ENCODE measurements at places on chromosomes 4 and X. TPM values are rescaled to one million over a fixed set of nuclear protein-coding genes. Genes with fewer than 3 reads are reported as not detected.

PHEX gene
- total RNA-seq: 0.10 TPM

VCX3B gene
- total RNA-seq: not detected

- no peaks in the 10 kb centered on the region for H3K27me3 ChIP-seq
- no peaks in the 10 kb centered on the region for H3K36me3 ChIP-seq
- no peak for DNase-seq
- no peak overlapping the region for H3K4me3 ChIP-seq
- peaks cover 11% of the 10 kb centered on the region for H3K4me1 ChIP-seq
- H3K27ac ChIP-seq: no peak overlapping the region
These were observed 52.3 kb upstream of the CLNK start for GRCh38 chr4:10736895-10737294.

DNA sequence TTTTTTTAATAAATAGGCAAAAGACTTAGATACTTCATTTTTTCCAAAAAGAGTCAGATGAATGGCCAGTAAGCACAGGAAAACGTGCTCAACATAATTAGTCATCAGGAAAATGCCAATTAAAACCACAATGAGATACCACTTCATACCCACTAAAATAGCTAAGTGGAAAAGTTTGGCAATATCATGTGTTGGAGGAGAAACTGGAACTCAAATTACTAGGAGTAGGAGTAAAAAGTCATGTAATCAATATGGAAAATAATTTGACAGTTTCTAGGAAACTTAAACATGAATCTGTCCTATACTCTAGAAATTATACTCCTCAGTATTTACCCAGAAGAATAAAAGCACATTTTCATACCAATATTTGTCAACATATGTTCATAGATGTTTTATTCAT, 449.8 kb downstream of the INPP4B start:
- H3K4me3 ChIP-seq: peak overlapping the region; percentile 69
- no peak for DNase-seq
- no peaks in the 10 kb centered on the region for H3K27me3 ChIP-seq
- peaks cover 75% of the 10 kb centered on the region for H3K4me1 ChIP-seq

DNA sequence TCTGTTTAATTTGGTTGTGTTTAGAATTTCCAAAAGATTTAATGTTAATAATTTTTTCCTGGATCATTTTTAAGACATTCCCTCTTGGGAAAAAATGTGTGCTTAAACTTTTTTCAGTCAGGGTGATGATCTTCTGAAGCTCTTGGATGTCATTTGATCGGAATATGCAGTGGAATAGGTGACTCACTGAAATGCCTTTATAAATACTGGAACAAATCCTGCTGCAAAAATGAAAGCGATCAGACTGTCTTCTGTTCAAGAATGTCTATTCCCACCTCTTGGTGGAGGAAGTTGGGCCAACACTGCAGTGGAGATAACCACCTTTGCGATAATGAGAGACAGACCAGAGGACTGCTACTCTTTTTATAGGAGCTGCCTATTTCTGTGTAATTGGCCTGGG, 46.7 kb downstream of the LARP1B start:
- H3K27me3 ChIP-seq: no peaks in the 10 kb centered on the region
- DNase-seq: no peak
- H3K27ac ChIP-seq: no peak overlapping the region
- no peaks in the 10 kb centered on the region for H3K4me1 ChIP-seq
- peaks cover 6% of the 10 kb centered on the region for H3K36me3 ChIP-seq

Data from activated CD4-positive, alpha-beta memory T cell treated with anti-CD3 and anti-CD28 coated beads, Interleukin-2, amount 10 ng/mL, durations not matched to agents 7 days and 5 days (primary cell).